Vagina (tissue), 2 donors: ENCODE measurements at places on chromosomes 5 and 9. TPM values are rescaled to one million over a fixed set of nuclear protein-coding genes. Genes with fewer than 3 reads are reported as not detected.

GRCh38 chr5:19866090-19866450, 121.9 kb downstream of the CDH18 start:
- H3K4me1 ChIP-seq: no peaks in the 10 kb centered on the region
- H3K27ac ChIP-seq: no peak overlapping the region
- H3K27me3 ChIP-seq: no peaks in the 10 kb centered on the region
- no peak overlapping the region for H3K4me3 ChIP-seq
- H3K36me3 ChIP-seq: no peaks in the 10 kb centered on the region
- DNase-seq: no peak

GRCh38 chr5:66769839-66770617, 173.8 kb downstream of the MAST4 start:
- no peak overlapping the region for H3K4me3 ChIP-seq
- DNase-seq: no peak
- no peaks in the 10 kb centered on the region for H3K36me3 ChIP-seq
- no peaks in the 10 kb centered on the region for H3K4me1 ChIP-seq

- no peak overlapping the region for H3K27ac ChIP-seq
- H3K4me1 ChIP-seq: no peaks in the 10 kb centered on the region
- no peak overlapping the region for H3K4me3 ChIP-seq
These were observed 27.1 kb upstream of the F2R start for GRCh38 chr5:76688836-76689235.

- no peak overlapping the region for H3K4me3 ChIP-seq
- no peak overlapping the region for H3K27ac ChIP-seq
- H3K27me3 ChIP-seq: no peaks in the 10 kb centered on the region
- no peak for DNase-seq
These were observed 167.0 kb upstream of the FBXL17 start for GRCh38 chr5:108548684-108549596.

DNA sequence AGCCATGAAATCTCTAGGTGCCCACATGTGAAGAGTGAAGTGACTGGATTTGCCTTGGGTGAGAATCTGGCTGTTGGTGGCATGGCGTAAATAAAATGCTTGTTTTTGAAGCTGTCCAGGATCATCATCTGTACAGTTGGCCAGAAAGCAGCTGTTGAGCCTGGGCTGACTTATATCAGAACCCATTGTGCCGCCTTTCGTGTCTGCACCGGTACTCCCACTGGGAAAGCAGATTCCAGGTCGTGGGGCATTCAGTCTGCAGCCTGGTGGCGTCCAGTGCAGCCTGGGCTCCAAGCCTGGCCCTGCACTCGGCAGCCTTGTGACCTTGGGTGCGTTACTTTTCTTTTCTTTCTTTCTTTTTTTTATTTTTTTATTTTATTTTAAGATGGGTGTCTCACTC, 27.8 kb downstream of the PRRC2B start:
- H3K36me3 ChIP-seq: no peaks in the 10 kb centered on the region
- no peak overlapping the region for H3K27ac ChIP-seq
- H3K4me1 ChIP-seq: peaks cover 94% of the 10 kb centered on the region
- no peak for DNase-seq
- no peak overlapping the region for H3K4me3 ChIP-seq
- no peaks in the 10 kb centered on the region for H3K27me3 ChIP-seq

- peak overlapping the region; percentile 57 for H3K27ac ChIP-seq
- H3K36me3 ChIP-seq: no peaks in the 10 kb centered on the region
- DNase-seq: no peak
- H3K4me3 ChIP-seq: no peak overlapping the region
- no peaks in the 10 kb centered on the region for H3K27me3 ChIP-seq
These were observed 20.4 kb downstream of the TENT4A start for GRCh38 chr5:6733411-6734242.

- DNase-seq: no peak
- no peaks in the 10 kb centered on the region for H3K36me3 ChIP-seq
- H3K27me3 ChIP-seq: no peaks in the 10 kb centered on the region
- H3K27ac ChIP-seq: no peak overlapping the region
- no peaks in the 10 kb centered on the region for H3K4me1 ChIP-seq
These were observed 133.4 kb downstream of the SUSD1 start for GRCh38 chr9:112041536-112042243.

DNA sequence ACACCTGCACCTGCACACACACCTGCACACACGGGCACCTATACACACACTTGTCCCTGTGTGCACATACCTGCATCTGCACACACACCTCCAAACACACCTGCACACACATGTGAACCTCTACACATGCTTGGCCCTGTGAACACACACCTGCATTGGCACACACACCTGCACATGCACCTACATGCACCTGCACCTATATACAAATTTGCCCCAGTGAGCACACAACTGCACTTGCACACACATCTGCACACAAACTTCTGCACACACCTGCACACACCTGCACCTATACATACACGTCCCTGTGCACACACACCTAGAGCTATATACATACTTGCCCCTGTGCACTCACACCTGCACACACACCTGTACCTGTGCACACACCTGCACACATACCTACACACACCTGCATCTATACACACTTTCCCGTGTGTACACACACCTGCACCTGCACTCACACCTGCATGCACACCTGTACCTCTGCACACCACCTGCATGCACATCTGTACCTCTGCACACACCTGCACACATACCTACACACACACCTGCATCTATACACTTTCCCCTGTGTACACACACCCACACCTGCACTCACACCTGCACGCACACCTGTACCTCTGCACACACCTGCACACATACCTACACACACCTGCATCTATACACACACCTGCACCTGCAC, 21.5 kb upstream of the LPCAT1 start:
- no peaks in the 10 kb centered on the region for H3K27me3 ChIP-seq
- no peak overlapping the region for H3K4me3 ChIP-seq
- no peaks in the 10 kb centered on the region for H3K36me3 ChIP-seq
- H3K27ac ChIP-seq: no peak overlapping the region
- peak; percentile 81 for DNase-seq
- H3K4me1 ChIP-seq: no peaks in the 10 kb centered on the region

- H3K4me1 ChIP-seq: no peaks in the 10 kb centered on the region
- H3K27me3 ChIP-seq: no peaks in the 10 kb centered on the region
These were observed 82.9 kb downstream of the PHF2 start for GRCh38 chr9:93659044-93659836.

GRCh38 chr9:129822898-129823541, 916 bp downstream of the TOR1A start:
- peaks cover 12% of the 10 kb centered on the region for H3K4me1 ChIP-seq
- peak overlapping the region; percentile 63 for H3K27ac ChIP-seq
- peak overlapping the region; percentile 71 for H3K4me3 ChIP-seq
- no peak for DNase-seq

GRCh38 chr5:173334808-173335207, 6.6 kb upstream of the STC2 start:
- no peaks in the 10 kb centered on the region for H3K36me3 ChIP-seq
- H3K27me3 ChIP-seq: no peaks in the 10 kb centered on the region
- no peak overlapping the region for H3K4me3 ChIP-seq
- H3K4me1 ChIP-seq: peaks cover 2% of the 10 kb centered on the region
- DNase-seq: no peak

- no peak overlapping the region for H3K4me3 ChIP-seq
- peaks cover 22% of the 10 kb centered on the region for H3K4me1 ChIP-seq
- DNase-seq: no peak
- no peaks in the 10 kb centered on the region for H3K27me3 ChIP-seq
These were observed 3.1 kb upstream of the EEIG1 start for GRCh38 chr9:127983847-127984289.

GRCh38 chr9:124283228-124283814, 25.6 kb downstream of the NEK6 start:
- H3K27me3 ChIP-seq: no peaks in the 10 kb centered on the region
- H3K36me3 ChIP-seq: no peaks in the 10 kb centered on the region
- H3K4me3 ChIP-seq: no peak overlapping the region
- no peak for DNase-seq
- peaks cover 82% of the 10 kb centered on the region for H3K4me1 ChIP-seq
- H3K27ac ChIP-seq: peak overlapping the region; percentile 95

DNA sequence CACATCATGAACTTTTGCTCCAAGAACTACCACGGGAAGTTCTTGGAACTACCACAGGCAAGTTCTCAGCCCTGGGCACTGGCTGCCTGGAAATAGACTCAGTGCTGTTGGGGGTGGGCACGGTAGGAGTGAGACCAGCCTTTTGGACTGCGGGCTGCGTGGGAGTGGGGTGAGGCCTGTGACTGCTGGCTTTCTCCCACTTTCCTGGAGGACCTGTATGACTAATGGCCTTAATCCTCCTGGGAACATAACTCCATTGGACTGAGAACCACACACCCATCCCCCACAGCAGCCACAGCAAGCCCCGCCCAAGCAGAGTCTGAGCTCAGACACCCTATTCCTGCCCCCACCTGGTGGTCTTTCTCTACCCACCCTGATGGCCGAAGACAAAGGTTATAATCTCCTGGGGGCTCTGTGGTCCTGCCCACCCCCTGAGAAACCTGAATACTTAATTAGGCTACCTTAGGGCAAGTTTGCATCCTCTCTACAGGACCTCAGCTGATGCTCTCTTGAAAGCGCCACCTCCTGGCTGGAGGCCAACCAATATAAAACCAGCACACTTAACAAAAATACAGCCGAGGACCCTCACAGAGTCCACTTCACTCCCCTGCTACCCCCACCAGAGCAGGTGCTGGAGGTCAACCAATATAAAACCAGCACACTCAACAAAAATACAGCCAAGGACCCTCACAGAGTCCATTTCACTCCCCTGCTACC, 112.6 kb downstream of the CACNA1B start:
- H3K4me3 ChIP-seq: no peak overlapping the region
- no peaks in the 10 kb centered on the region for H3K4me1 ChIP-seq
- no peaks in the 10 kb centered on the region for H3K36me3 ChIP-seq
- no peaks in the 10 kb centered on the region for H3K27me3 ChIP-seq
- H3K27ac ChIP-seq: no peak overlapping the region
- peak; percentile 56 for DNase-seq

GRCh38 chr9:134758949-134759607, 117.5 kb downstream of the COL5A1 start:
- H3K4me3 ChIP-seq: no peak overlapping the region
- no peak overlapping the region for H3K27ac ChIP-seq
- no peaks in the 10 kb centered on the region for H3K4me1 ChIP-seq
- H3K27me3 ChIP-seq: no peaks in the 10 kb centered on the region
- no peak for DNase-seq

GRCh38 chr5:126811515-126812198, 34.7 kb downstream of the LMNB1 start:
- H3K27ac ChIP-seq: no peak overlapping the region
- no peaks in the 10 kb centered on the region for H3K36me3 ChIP-seq
- H3K4me1 ChIP-seq: no peaks in the 10 kb centered on the region
- H3K4me3 ChIP-seq: no peak overlapping the region

DNA sequence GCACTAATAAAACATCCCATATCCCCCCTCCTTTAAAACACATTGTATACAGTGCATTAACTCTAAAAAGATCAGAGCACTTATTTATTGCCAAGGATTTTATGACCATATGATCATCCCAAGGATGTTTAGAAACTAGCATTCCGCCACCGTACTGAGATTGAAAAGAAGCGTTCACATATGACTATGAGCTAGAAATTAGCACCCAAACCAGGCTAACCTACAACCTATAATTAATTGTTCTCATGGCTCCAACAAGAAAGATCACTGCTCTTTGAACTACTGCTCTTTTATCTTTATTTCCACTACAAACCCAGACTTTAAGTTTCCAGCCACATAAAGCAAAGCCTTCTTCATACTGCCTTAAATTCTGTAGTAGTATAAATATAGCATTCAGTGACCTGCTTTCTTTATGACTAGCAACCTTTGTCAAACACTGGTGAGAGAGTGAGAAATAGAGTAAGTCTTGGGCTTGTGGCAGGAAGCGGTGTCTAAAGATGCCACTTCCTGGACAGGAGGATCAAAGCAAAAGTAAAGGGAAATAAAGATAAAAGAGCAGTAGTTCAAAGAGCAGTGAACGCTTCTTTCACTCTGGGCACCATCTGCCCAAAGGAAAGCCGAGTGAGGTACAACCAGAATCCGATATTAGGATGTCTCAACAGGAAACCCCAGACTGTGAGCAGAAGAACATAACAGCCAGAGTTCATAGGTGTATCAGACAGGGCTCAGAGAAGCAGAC, 151.1 kb upstream of the ERCC6L2 start:
- DNase-seq: no peak
- no peaks in the 10 kb centered on the region for H3K27me3 ChIP-seq
- H3K4me3 ChIP-seq: no peak overlapping the region
- no peaks in the 10 kb centered on the region for H3K36me3 ChIP-seq
- no peak overlapping the region for H3K27ac ChIP-seq

DNA sequence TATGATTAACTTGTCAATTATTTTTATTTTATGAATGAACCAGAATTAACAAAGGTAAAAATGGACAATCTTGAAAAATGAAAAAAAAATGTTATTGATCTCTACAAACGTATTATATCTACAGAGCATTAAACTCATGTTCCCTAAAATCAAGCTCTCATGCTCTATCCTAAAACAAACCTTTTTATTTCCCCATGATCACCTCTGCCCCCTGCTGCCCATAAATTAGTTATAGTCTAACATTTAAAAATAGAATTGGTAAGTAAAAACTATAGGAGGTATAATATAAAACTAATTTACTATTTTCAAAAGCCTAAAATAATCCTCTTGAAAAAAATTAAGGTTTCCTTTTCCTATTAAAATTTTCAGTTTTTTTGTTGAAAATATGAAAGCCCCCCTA, 168.0 kb upstream of the POU5F2 start:
- H3K27ac ChIP-seq: no peak overlapping the region
- H3K27me3 ChIP-seq: no peaks in the 10 kb centered on the region
- no peak overlapping the region for H3K4me3 ChIP-seq
- DNase-seq: no peak
- no peaks in the 10 kb centered on the region for H3K4me1 ChIP-seq

GRCh38 chr9:105308461-105309341, 64.2 kb downstream of the SLC44A1 start:
- no peak overlapping the region for H3K4me3 ChIP-seq
- H3K27me3 ChIP-seq: no peaks in the 10 kb centered on the region
- peaks cover 11% of the 10 kb centered on the region for H3K4me1 ChIP-seq
- no peak overlapping the region for H3K27ac ChIP-seq

DNA sequence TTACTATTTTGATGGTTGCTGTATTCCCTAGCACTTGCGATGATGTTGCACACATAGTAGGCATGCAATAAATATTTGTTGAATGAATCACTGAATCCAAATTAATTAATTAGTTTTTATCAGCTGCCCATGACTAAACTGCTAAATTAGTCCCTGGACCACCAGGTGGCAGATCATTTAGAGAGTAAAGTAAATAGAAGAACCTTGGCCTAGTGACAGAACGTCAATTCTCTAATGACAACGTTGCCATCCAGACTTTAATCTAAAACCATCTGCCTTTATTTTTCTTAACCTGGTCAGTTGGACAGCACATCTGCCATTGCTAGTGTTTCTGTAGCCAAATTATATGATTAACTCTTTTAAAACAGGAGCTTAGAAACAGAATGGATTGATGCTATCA, 457.5 kb downstream of the KIF4B start:
- H3K4me1 ChIP-seq: no peaks in the 10 kb centered on the region
- no peak for DNase-seq
- H3K27ac ChIP-seq: no peak overlapping the region
- H3K27me3 ChIP-seq: no peaks in the 10 kb centered on the region
- H3K36me3 ChIP-seq: no peaks in the 10 kb centered on the region
- no peak overlapping the region for H3K4me3 ChIP-seq

Gene NCS1
- total RNA-seq: 20.4 TPM

Gene ENHO
- total RNA-seq: not detected

Gene LCN6
- 17.9 TPM for total RNA-seq

Gene PRSS3
- total RNA-seq: 7.6 TPM

Gene PPP2R2B
- total RNA-seq: 6.6 TPM

Gene CSF1R
- total RNA-seq: 21.4 TPM

Gene SLC28A3
- 10.3 TPM for total RNA-seq

Gene HTR4
- 2.9 TPM for total RNA-seq

Gene MYOZ3
- not detected for total RNA-seq

Gene CD72
- total RNA-seq: 5.6 TPM

Gene CCDC180
- total RNA-seq: 7.6 TPM
